Osteoblast (primary cell): ENCODE measurements at places on chromosomes 3 and 15. TPM values are rescaled to one million over a fixed set of nuclear protein-coding genes. Genes with fewer than 3 reads are reported as not detected.

GRCh38 chr3:3353153-3353552 is 173.7 kb upstream of the CRBN start:
- DNase-seq, result peak; percentile 5
- H3K27ac ChIP-seq, result no peak overlapping the region
- H3K4me3 ChIP-seq, result no peak overlapping the region
- H3K4me1 ChIP-seq, result no peaks in the 10 kb centered on the region

DNA sequence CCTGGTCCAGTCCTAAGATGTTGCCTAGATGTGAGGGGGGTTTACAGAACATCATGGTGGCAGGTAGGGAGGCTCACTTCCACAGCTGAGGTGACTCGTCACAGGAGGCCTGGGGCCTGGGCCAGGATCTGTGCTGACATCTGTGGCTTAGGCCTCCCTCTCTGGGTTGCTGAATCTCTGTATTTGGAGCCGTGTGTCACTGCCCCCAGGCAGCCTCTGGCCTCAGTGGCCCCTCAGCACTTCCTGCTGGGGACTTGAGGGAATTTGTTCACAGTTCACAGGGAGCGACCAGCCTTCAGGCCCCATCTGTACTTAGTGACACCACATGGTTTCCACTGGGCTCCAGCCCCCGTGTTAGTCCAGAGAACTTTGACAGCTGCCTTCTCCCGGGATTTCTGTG is 41.7 kb upstream of the ADAMTSL3 start:
- H3K27ac ChIP-seq, result no peak overlapping the region
- H3K27me3 ChIP-seq, result no peaks in the 10 kb centered on the region
- H3K4me1 ChIP-seq, result no peaks in the 10 kb centered on the region

DNA sequence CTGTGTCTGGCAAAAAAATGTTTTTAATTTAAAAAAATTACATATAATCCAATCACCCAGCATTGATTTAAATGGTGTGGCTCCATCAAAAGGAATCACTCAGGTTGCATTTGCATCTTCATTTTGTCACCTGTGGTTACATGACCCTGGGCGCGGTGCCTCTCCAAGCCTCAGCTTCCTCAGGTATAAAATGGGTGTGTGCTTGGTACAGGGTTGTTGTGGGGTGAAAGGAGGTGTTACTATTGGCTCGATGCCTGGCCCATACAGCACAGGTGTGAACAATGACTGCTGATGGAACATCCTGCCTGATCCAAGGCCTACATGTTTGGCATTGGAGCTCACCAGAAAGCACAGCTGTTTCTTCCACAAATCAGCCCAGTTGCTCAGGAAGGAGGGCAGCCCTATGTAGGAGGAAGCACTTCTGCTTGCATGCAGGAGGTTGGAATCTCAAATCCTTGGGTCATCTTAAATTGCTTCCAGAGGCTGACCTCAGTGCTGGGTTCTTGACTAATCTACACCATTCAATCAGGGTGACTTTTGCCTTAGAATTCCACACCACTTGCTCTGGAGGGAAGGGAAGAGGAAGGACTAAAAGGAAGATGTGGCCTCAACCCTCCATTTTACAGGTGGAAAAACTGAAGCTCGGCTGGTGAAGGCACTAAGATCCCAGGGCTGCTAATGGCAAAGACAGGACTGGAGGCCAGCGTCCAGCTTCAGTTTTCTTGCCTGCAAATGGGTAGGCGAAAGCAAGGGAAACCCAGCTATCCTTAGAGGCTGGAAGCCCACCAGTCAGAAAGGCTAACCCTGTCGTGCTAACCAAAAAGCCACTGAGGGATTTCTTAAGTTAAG is 31.7 kb downstream of the BHLHE40 start:
- H3K27me3 ChIP-seq, result no peaks in the 10 kb centered on the region
- peaks cover 32% of the 10 kb centered on the region for H3K4me1 ChIP-seq
- no peak for DNase-seq
- H3K36me3 ChIP-seq, result no peaks in the 10 kb centered on the region
- H3K27ac ChIP-seq, result no peak overlapping the region
- no peak overlapping the region for H3K4me3 ChIP-seq

GRCh38 chr3:141448606-141449220 is 38.1 kb upstream of the RASA2 start:
- peaks cover 45% of the 10 kb centered on the region for H3K4me1 ChIP-seq
- no peaks in the 10 kb centered on the region for H3K27me3 ChIP-seq
- no peak overlapping the region for H3K4me3 ChIP-seq
- no peak for DNase-seq

Gene SGO1
- total RNA-seq, result 0.36 and 0.88 TPM in 2 replicates

- H3K4me1 ChIP-seq, result no peaks in the 10 kb centered on the region
- no peaks in the 10 kb centered on the region for H3K27me3 ChIP-seq
- no peak for DNase-seq
- no peak overlapping the region for H3K27ac ChIP-seq
These were observed 83.3 kb downstream of the GLDN start for GRCh38 chr15:51424780-51425179.
